ENCODE measurements at places on chromosomes 7 and 10.

DNA sequence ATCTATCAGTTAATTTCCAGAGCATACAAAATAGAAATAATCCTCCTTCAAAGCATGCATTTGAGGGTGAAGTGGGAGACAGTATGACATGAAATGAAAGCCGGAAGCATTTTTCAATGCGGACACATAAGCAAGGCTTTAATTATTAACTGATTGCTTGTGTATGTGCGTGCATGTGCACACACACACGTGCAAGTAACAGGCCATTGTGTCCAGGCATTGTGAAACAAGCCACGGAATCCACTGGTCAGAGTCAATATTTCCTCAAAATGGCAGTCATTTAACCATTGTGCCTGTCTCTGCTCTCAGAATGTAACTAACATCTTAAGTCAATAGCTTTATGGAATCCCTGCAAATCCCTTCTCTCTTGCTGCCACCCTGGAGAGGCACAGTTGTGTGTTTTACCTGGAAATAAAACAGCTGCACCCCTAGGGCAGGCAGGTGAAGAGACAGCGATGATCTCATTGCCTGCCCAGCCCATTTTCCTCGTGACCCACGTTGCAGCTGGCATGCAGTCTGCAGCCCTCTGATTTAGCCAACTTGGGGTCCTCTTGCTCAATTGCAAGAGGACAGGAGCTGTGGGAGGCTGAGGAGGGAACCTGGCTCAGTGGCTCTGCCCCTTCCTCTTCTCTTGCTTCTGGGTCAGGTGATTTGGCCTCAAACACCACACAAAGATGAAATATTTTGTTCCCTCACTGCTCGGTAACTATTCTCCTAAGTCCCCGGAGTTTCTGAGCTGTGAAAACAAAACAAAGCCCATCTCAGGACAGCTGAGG is 500.9 kb upstream of the ZMIZ1 start:
- no peak for DNase-seq

GRCh38 chr10:85643845-85644525 is 722.6 kb downstream of the GRID1 start:
- DNase-seq = no peak

GRCh38 chr7:84107259-84107658 is 87.3 kb downstream of the SEMA3A start:
- DNase-seq = no peak

DNA sequence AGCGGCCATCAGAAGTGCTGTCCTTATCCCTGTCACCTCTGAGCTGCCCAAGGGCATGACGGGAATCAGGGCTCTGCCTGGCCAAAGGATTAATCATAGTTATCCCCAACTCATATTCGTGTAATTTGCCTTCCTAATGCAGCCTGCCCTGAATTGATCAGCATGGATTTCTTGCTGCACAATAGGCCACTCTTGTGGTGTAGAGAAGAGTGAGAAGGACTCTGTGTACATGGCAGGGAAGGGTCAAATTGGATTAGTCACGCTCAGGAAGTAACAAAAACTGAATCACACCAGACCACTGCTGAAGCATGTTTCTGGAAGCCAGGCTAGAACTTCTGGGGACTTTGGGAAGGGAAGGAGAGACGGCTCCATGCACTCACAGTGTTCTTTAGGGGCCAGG is 227.0 kb downstream of the BUB3 start:
- no peak for DNase-seq

- DNase-seq = no peak
Measured at GRCh38 chr10:21746118-21746517, 212.1 kb downstream of the MLLT10 start.

DNA sequence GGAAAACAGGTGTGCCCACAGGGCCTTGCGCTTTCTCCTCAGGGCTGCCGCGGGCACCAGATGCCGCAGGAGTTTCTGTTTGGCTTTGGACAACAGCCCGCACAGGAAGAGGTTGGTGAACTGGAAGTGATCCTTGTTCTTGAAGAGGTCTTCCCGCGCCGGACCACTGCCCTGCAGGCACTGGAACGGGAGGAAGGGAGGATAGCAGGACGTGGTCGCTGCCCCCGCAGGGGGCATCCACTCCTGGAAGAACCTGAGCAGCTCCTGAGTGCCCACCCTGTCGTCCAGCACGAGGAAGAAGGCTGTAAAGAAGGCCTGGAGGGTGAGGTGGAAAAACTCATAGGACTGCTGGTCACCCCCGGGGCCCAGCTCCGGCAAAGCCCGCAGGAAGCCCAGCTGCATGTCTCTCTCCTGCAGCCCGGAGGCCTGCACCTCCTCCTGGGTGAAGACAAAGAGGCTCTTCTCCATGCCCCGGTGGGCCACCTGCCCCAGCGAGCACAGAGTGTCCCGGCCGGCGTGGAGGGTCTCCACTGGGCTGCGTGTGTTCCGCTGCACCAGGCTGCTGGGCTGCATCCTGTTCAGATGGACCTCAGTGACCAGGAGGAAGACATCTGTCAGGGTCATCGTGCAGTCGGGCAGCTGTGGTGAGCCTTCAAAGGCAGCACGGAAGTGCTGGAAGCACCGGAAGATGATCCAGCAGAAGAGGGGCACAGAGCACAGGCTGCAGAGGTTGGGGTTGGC is 26.9 kb downstream of the NOD1 start:
- DNase-seq = no peak

DNA sequence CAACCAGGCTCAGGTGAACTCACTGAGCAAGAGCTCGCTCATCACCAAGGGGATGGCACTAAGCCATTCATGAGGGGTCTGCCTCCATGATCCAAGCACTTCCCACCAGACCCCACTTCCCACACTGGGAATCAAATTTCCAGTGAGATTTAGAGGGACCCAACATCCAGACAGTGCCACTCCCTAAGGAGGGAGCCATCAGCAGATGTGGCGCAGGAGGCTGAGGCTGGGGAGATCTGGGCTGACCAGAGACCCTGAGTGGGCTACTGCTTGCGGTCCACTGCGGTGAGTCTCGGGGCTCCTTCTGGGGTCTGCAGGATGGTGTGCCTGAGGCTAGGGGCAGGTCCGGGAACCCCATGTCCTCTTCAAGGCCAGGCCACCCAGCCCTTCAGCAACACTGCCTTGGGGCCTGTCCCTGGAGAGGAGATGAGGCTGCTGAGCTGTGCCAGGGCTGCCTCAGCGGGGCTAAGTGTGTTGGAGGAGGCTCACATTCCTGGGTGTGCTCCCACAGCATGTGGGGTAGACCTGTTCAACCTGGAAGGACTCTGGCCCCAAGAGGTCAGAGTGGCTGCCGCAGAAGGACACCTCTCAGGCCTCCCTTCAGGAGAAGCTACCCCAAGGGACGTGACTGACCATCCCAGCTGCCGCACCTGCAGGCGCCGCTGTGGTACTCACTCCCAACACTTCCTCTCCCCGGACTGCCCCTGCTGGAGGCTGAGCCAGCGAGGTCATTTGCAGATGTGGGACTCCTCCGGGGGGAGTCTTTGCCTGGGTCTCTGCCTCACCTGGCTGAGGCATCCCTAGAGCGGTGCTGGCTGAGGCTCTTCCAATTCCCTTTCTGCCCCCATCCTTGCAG is 22.3 kb upstream of the PCBD1 start:
- DNase-seq = no peak

- DNase-seq = no peak
Measured at GRCh38 chr7:131955679-131956078, 399.3 kb upstream of the PODXL start.

DNA sequence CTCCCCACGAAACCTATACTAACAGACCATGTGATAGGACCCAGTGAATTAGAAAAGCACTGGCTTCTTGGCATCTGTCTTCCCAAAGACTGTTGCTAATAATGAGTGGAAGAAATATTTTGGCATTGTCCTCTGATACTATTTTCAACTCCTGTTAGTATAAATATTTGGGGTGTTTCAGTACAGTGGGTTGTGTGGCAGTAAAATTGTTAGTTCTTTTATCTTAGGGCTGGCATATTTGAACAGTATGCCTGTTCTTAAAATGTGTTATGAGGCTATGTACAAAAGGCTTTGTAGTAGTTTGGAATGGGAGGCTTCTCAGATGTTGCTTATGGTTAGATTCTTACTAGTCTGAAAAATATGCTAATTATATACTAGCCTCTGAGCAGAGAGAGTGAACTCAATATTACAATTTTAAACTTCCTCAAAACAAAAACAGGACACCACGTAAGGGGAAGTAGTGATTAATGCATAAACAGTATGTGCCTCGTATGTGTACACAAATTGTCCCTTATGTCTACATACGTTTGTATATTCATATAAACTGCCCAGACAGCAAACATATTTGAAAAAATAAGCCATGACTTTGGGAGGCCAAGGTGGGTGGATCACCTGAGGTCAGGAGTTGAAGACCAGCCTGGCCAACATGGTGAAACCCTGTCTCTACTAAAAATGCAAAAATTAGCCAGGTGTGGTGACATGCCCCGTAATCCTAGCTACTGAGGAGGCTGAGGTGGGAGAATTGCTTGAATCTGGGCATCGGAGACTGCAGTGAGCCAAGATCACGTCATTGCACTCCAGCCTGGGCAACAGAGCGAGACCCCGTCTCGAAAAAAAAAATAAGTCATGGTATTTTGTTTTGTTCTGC is 115.4 kb downstream of the ARID5B start:
- DNase-seq = no peak

GRCh38 chr10:98855403-98856189 is 380.1 kb downstream of the HPSE2 start:
- DNase-seq = no peak
